Daoy (cell line): ENCODE measurements at places on chromosomes 6 and 20.
A peak's percentile ranks its signal among the peaks of the same experiment; 100 is the strongest.

DNA sequence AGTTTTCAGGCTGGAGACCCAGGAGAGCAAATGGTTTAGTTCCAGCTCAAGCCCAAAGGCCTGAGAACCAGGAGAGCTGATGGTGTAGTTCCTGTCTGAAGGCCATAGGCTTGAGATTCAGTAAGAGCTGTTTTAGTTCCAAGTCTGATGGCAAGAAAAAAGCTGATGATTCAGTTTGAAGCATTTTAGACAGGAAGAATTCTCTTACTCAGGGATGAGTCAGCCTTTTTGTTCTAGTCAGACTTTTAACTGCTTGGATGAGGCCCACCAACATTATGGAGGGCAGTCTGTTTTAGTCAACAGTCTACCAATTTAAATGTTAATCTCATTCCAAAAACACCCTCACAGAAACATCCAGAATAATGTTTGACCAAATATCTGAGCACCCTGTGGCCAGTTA is 2.5 kb downstream of the ZSCAN26 start:
- DNase-seq: peak; percentile 74

GRCh38 chr20:7608250-7608649 is 332.0 kb downstream of the HAO1 start:
- no peak for DNase-seq

GRCh38 chr6:154277629-154278017 is 79.0 kb downstream of the IPCEF1 start:
- peak; percentile 38 for DNase-seq

GRCh38 chr6:6942091-6942490 is 165.7 kb upstream of the RREB1 start:
- no peak for DNase-seq

GRCh38 chr6:126531840-126532239 is 191.9 kb downstream of the CENPW start:
- DNase-seq: no peak

DNA sequence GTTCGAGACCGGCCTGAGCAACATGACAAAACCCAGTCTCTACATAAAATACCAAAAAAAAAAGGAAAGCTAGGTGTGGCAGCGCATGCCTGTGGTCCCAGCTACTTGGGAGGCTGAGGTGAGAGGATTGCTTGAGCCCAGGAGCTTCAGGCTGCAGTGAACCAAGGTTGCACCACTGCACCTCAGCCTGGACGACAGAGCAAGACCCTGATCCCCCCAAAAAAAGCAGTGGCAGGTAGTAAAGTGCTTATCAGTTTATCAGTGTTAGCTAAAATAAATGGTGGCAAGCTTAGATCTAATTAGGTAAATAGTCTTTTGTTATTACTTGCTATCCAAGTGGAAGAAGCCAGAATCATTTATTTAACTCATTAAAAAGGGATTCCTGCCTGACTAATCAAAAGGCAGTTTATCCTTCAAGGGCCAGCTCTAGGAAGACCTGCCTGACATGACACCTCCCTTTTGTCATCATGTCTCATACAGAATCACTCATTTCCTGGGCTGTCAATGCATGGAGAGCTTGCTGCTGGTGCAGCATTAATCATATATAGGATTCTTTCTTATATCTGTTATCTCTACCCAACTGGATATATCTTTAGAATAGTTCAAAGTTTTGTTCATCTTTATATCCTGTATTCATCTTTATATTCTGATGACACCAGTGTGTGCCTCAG is 9.6 kb downstream of the DSTN start:
- DNase-seq: no peak

GRCh38 chr6:52512199-52512598 is 64.7 kb downstream of the TRAM2 start:
- peak; percentile 79 for DNase-seq

DNA sequence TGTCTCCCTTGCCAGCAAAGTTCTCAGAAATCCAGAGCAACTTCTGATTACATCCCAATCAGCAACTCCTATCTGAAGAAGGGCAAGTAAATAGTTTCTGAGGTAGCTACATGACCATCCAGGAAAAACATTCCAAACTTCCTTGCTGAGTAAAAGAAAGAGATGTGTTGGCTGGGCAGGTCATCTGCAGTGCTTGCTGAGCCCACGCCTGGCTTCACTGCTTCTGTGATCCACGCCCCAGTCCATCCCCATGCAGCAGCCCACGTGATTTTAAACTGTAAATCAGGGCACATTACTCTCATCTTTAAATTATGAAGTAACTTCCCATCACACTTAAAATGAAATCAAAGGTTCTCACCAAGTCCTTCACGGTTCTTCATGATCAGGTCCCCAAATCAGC is 603.6 kb downstream of the QKI start:
- no peak for DNase-seq

DNA sequence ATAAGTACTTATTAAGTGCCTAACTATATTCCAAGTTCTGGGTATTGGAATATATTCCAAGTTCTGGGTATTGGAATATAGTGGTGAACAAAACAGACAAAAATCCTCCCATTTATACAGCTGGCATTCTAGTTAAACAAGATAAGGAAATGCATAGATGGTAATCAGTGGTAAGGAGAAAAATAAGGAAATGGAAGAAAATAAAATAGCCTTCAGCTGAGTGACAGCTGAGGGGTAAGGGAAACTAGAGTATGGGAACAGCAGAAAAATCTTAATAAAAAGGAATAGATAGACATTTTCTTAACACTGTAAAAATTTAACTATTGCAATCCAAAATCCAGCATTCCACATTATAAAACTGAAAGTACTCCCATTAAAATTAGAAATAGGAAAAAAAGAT is 17.2 kb upstream of the WFDC10A start:
- DNase-seq: no peak

DNA sequence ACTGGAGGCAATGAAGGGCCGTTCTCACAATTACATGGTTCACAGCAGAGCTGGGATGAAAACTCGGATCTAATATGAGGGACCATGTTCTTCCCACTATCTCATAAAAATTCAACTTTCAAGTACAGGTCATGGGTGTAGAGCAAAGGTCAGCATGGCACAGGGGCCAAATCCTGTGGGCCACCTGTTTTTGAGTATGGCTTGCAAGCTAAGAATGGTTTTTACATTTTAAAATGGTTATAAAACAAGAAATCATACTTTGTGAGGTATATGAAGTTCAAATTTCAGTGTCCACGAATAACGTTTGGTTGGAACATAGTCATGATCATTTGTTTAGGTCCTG is 4.6 kb downstream of the MAP3K5 start:
- no peak for DNase-seq

- DNase-seq: no peak
Measured at GRCh38 chr20:36268440-36269342, 32.4 kb downstream of the AAR2 start.

GRCh38 chr6:148989585-148989984 is 242.8 kb downstream of the UST start:
- no peak for DNase-seq

- DNase-seq: no peak
Measured at GRCh38 chr6:167122827-167123657, at the start of gene CCR6. CCR6 (plus strand) TSS chr6:167123096; CDS start chr6:167136135, 13,039 bp downstream.
